Mesothelial cell of epicardium (in vitro differentiated cells): ENCODE measurements at places on chromosomes 2 and 18.

GRCh38 chr2:72694715-72695496, 130.9 kb downstream of the EXOC6B start:
- DNase-seq = peak; percentile 37

DNA sequence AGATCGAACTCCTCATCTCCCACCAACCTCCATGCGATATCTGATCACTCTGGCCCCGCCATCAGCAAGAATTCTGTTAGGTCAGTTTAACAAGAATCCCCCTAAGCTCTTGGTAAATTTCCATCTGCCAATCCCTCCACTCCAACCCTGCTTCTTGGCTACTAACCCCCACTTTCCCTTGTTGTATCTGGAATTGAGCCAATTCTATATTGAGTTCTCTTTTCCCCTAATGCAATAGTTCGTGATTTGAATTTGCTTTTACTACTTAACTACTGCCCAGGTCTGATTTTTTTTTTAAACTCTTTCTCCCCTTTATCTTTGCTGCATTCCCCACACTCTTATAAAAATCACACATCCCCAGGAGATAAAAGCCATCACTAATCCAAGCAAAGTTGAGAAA, 159.3 kb upstream of the STK17B start:
- no peak for DNase-seq

GRCh38 chr2:35410431-35411061, 945.0 kb upstream of the CRIM1 start:
- DNase-seq = peak; percentile 81

DNA sequence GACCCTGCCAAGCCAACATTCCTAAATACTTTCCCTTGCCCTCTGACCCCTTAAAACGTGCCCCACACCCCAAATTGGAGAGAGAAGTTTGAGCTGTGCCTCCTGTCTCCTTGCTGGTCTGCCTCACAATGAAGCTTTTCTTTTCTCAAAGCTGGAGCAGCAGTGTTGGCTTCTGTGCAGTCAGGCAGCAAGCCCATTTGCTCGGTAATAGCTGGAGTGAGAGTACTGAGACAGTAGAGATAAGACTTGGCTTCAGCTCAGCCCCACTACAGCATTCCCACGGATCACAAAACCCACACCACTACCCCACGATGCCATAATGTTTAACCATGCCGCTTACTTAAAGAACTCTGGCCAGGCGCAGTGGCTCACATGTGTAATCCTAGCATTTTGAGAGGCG, 73.0 kb downstream of the NCAPH start:
- no peak for DNase-seq

DNA sequence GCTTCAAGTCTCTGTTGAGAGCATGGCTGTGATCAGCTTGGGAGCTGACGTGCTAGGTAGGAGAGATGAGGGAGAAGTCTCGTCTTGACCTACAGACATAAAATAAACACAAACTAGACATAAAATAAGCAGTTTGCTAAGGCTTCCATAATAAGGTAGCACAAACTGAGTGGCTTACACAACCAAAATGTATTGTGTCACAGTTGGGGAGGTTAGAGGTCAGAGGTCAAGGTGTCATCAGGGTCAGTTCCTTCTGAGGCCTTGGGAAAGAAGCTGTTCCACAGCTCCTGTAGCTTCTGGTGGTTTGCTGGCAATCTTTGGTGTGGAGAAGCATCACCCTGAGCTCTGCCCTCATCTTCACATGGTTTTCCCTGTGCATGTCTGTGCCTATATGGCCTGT, 20.2 kb downstream of the DAW1 start:
- no peak for DNase-seq

DNA sequence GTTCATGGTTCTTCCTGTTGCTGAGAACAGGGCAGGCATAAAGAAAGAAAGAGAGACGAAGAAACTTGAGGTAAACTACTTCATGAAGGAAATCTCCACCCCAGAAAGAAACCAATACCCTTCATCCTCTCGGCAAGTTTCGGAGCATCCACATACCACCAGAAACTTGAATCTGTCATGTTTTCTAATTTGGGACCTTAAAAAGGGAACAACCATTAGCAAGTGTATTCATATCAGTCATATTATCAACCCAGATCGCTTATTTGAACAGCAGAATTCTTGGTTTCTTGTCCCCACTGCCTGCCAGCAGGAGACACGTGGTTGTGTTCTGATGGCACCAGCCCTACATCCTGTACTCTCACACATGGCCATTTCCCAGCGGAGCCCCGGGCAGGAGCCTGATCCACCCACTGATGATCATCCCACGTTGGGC, 53.2 kb upstream of the FZD7 start:
- no peak for DNase-seq

DNA sequence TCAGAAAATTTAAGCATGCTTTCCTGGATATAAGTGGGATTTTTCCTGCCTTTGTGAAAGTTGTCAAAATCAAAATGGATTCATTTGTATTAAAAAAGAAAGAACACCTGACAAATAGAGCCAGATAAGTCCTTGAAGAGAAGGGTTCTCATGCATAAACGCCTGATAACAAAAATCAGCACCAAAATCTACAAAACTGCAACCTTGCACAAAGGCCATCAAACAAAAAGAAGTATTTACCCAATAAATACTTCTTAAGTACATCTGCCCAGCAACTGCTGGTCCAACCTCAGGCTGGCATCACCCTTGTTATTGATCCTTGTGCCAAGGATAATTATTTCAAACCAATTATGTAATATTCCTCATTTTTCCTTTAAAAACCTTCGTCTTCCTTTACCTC, 315.9 kb downstream of the GPD2 start:
- no peak for DNase-seq

GRCh38 chr2:69453475-69454129, 16.4 kb upstream of the NFU1 start:
- DNase-seq = no peak

DNA sequence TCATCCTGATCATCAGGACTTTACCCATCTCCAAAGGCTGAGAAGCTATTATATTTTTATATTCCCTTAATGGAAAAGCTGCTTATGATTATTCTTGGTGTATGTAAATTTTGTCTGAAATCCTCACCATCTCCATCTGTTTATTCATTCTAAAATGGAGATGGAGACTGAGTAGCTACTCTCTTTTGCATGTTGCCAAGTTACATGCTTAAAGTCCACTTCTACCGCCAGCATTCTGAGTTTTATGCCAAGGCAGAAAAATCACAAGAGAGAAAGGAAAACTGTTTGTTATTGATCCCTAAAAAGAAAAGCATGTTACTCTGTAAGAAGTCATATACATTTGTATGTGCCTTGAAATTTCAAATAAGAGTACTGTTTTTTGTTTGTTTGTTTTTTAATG, 94.4 kb upstream of the NOSTRIN start:
- DNase-seq = no peak

DNA sequence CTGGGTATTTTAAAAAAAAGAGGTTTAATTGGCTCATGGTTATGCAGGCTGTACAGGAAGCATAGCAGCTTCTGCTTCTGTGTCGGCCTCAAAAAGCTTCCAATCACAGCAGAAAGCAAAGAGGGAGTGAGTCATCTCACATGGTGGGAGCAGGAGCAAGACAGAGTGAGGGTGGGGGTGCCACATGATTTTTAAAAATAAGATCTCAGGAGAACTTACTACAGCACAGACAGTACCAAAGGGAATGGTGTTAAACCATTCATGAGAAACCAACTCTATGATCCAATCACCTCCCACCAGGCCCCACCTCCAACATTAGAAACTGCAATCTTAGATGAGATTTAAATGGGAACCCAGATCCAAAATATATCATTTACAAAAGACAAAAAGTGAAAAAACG, 14.6 kb downstream of the ZNF519 start:
- DNase-seq = no peak

DNA sequence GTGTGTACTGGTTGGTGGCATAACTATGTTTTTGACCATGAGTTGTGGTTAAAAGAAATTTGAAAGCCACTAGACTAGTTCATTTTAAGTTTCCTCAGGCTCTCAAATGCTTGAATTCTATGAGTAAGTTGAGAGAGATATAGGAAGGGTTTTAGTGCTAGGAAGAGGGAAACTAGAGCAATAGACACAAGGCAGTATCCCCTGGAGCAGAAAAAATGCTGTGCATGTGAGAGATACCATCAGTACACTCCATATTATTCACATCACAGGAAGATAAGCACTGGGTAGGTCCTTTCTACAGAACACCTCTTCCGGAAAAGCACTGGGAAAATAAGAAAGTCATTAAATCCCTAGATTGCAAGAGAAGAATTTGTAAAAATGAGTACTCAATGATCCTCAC, 19.3 kb upstream of the DSG3 start:
- DNase-seq = no peak

DNA sequence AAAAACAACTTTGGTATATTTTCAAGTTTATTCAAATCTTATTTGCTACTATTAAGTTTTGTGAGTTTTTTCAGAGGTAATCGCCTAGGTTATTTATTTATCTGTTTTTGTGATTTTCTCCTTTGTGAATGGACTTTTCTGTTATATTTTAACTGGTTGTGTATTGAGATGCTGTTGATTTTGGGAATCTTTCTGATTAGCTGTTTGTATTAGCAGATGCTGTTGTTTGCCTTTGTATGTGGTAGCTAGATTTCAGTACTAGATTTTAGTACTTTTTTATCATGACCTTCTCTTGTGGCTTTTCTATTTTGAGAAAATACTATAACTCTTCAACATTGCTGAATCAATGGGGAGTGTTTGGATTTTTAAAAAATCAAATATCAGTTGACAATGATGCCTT, 42.4 kb downstream of the TSHZ1 start:
- DNase-seq = no peak

- DNase-seq = no peak
Observed at GRCh38 chr2:126669772-126670171, 13.8 kb downstream of the GYPC start.

DNA sequence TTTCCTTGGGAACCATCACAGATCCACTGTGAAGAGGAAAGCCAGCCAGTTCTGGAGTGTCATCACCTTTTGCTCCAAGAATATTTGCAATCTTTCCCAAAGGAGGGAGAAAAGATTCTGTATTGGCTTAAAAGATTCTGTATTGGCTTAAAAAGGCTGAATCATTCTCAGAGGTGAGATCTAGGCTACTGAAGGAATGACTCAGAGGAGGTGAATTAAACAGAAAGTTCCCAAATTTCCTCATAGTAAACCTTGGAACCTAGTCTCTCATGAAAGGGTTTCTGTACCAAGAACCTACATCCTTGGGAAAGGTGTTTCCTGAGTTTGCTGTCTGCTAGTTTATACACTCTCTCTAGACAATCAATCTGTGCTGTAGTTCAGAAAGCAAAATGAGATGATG, 34.1 kb upstream of the GRB14 start:
- DNase-seq = no peak

DNA sequence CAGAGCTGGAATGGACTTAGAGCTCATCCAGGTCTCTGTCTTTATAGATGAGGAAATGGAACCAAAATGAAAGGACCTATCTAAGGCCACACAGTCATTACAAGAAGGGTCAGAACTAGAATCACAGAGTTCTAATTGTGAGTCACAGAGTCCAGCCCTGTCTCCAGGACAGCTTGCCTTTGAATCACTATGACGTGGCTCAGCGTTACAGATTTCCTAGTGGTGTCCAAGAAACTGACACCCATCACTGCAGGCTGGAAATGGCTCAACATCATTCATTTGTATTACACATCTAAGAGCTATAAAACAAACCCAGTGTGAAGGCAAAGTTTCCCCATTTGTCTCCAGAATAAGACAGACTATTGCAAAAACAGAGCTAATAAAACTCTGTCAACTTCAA, 164.3 kb upstream of the SIX2 start:
- DNase-seq = no peak

DNA sequence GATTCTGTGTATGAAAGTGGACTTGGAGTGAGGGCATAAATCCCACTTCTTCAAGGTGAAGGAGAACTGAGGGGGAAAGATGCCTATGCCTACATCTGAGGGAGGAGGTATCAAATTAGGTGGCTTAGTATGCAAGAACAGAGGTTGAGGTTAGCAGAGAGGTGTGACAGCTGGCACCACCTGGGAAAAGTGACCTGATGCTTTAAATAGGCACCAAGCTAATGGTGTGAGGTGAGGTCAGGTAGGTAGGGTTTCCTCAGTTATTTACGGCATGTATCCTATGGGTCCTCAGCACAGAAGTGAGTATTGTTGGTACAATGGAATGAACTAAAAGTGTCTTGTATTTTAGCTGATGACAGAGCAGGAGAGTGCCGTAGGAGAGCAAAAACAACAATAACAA, 367.1 kb downstream of the CLIP4 start:
- DNase-seq = no peak

- DNase-seq = no peak
Observed at GRCh38 chr2:161045726-161046125, 114.5 kb upstream of the TANK start.

DNA sequence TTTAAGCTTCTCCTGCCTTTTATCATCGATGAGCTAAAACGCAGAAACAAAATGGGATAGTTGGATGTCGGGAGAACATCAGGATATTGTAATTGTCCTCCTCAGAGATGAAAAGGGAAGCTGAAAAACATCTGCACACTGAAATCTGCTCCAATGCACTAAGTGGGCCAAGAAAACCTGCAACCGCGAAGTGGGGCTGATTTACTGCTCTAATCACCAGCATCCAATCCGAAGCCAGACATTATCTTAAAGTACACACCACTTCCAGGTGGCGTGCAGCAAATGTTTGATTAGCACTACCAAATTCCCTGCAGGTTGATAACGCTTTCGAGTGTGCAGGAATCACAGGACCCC, 230.3 kb upstream of the SLC14A2 start:
- no peak for DNase-seq

DNA sequence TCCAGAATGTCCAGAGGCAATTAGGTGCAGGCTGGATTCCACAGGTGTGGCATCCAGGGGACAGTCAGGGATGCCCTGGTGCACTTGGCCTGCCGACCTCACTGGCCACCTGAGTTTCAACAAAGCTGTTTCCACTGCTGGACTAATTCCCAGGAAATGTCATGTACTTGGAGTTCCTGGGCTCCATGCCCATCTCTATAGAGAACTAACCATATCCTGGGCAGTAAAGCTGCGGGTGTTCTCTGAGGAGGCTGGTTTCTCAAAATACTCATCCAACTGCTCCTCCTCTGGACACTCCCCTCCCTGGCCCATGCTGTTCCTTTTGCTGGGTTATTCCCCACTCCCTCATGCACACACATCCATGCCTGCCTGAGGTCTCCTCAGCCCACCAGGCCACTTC, 161.9 kb upstream of the SKOR2 start:
- DNase-seq = no peak

DNA sequence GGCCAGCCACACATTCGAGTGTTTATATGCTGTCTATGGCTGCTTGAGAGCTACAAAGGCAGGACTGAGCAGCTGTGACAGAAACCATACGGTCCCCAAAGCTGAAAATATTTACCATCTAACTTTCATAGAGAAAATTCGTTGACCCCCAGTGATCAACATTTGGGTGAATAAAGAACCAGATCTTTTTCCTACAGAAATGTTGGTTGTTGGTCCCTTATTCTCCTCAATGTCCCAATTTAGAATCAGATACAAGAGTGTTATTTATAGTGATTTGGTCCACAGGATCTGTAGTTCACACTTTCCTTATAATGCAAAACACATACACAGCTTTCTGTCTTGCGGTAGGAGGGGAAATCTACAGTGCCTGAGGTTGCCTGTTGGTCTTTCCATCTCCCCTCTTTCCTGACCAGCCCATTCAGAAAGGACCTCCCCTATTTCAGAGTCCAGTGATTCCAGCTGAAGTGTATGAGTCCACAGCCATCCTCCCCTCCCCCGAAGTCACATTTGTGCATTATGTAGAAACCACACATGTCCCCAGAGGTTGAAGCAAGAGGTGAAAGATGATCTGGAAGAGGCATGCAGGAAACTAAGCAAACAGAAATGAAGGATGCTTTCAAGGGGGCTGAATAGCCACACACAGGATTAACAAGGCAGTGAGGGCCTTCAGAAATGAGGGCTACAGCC, 61.9 kb downstream of the SPRED2 start:
- DNase-seq = no peak

- no peak for DNase-seq
Observed at GRCh38 chr2:99656994-99657393, 167.2 kb upstream of the REV1 start.
